ENCODE measurements at places on chromosomes 11 and 22. TPM values are rescaled to one million over a fixed set of nuclear protein-coding genes. Genes with fewer than 3 reads are reported as not detected.

DNA sequence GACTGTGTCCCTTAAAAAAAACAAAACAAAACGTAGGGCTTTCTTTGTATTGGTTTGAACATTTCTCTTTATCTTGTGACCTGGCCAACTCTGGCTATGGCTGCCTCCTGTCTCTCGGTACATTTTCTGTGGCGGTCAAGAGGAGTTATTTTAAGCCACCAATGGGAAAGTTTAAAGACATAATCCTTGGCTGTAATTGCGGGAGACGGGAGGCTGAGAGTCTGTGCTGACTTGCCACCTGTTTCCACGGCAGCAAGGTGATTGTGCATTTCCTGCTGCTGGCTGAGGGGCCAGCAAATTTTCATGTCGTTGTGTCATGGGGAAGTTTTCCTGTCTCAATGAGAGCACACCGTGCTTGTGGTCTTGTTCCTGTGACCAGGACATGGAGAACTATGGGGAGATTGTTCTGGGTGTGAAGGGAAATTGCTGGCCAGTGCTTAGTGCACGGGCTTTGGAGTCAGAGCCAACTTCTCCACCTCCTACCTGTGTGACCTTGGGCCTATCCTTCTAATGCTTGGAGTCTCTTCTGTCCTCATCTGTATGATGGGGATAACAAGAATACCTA, 11.0 kb downstream of the PTPRJ start:
- no peak for DNase-seq

DNA sequence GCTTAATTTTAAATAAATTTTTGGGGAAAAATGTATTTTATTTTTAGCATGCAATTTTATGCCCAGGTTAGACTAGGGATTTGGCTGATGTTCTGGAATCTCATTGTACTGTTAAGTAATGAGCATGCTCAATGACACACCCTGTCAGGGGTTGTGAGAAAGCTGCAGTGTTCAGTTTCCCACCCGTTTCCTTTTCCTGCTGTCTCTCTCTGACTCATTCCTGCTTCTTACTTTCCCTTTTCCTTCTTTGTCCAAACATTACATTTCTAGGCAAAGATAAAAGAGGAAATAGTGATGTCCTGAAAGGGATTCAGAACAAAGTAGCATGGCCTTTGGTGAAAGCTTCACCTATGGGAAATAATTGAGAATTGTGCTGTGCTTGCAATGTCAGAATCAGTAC, 22.7 kb downstream of the OOSP3 start:
- no peak for DNase-seq

Gene NAALAD2
- not detected for total RNA-seq

Gene GSTT2B
- total RNA-seq: 13.1 TPM
